ENCODE measurements at places on chromosomes 6 and 20. TPM values are rescaled to one million over a fixed set of nuclear protein-coding genes. Genes with fewer than 3 reads are reported as not detected.

TENT5A gene
- 1.7 TPM for total RNA-seq

GRCh38 chr6:24205020-24205492, 79.0 kb downstream of the NRSN1 start:
- DNase-seq, result peak; percentile 40

GHRH gene
- not detected for total RNA-seq

GRCh38 chr6:3281631-3282475, 23.1 kb downstream of the PSMG4 start:
- no peak for DNase-seq

DNA sequence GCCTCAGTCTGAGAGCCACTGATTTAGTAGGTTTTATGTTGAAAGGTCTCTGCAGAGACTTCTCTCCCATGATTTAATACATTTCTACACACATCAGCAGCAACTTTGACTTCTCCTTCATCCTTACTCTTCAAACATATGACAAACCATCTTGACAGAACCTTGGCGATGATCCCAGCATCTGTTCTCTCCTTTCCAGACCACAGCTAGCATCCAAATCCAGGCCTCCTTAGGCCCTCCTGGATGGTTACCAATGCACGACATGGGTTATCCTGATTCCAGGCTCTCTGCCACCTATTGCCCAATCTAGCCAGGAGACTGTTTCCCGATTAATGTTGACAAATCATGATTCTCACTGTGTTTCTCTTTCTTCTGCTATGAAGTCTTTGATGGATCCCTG, 16.8 kb downstream of the LAMA4 start:
- DNase-seq, result no peak

GRCh38 chr20:25750765-25751696, 54.4 kb upstream of the ZNF337 start:
- peak; percentile 66 for DNase-seq

PCIF1 gene
- 40.3 TPM for total RNA-seq

- DNase-seq, result no peak
Observed at GRCh38 chr6:85347812-85348211, 102.1 kb upstream of the NT5E start.

- peak; percentile 83 for DNase-seq
Observed at GRCh38 chr20:60057123-60057865, 99.1 kb downstream of the CDH26 start.

GABRR1 gene
- not detected for total RNA-seq

DNA sequence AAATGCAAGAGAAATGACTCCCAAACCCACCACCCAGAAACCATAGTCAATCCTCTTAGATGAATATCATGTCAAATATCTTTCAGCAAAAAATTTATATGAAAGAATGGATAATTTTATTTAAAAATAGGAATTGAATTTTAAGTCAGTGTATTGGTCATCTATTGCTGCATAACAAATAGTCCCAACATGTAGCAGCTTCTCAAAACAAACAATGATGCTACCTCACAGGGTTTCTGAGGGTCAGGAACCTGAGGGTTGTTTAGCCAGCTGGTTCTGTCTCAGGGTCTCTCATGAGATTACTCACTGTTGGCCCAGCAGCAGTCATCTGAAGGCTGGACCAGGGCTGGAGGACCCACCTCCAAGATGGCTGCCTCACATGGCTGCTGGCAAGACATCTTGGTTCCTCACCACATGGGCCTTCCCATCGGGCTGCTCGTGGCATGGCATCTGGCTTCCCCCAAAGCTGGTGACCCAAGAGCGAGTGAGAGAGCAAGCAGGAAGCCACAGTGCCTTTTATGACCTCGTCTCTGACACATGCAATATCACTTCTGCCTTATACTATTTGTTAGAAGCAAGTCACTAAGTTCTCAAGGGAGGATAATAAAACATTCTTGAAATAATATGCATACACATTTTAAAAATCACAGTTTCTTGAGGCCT, 36.3 kb downstream of the BANF2 start:
- no peak for DNase-seq

- DNase-seq, result no peak
Observed at GRCh38 chr20:59153355-59153681, 10.3 kb upstream of the ZNF831 start.

DNA sequence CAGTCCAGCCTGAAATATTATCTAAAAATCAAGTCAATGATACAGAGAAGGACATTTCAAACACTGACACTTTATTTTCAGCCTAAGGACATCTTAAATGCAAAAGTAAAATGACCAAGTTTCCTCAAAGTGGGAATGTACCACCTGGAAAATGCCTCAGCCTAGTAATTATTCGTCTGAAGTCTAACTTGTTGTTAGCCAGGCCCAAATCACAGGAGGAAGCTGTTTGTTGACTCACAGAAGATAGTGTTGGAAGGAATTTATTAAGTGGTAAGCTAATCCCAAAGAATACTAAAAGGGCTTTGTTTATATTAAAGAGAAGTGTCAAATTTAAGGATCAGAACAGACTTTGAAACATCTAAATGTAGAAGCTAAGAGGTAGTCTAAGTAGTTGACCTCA, 2.5 kb downstream of the PDE7B start:
- DNase-seq, result no peak

- no peak for DNase-seq
Observed at GRCh38 chr6:85278466-85279035, 171.3 kb upstream of the NT5E start.

GRCh38 chr20:50260479-50261221, 70.0 kb downstream of the CEBPB start:
- DNase-seq, result peak; percentile 24

DNA sequence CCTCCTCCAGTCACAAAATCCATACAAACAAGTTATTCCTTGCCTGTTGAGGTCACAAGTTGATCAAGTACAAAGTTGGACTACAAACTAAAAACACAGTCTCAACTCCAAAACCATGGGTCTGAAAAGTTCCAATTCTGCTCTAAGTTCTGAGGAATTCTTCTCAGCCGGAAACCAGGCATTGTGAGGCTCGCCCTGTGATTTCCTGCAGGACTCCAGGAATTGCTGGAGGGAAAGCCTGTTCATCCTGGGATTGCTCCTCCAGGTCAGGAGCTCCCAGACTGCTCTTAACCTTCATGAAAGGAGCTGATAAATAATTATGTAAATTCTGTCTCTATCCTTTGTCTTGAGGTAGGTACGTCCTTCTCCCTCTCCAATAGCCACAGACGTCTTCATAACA, 8.5 kb downstream of the TRAM2 start:
- no peak for DNase-seq

LINC00237 gene
- total RNA-seq, result not detected

GRCh38 chr20:46610145-46610544, 41.1 kb downstream of the SLC13A3 start:
- DNase-seq, result no peak

DNA sequence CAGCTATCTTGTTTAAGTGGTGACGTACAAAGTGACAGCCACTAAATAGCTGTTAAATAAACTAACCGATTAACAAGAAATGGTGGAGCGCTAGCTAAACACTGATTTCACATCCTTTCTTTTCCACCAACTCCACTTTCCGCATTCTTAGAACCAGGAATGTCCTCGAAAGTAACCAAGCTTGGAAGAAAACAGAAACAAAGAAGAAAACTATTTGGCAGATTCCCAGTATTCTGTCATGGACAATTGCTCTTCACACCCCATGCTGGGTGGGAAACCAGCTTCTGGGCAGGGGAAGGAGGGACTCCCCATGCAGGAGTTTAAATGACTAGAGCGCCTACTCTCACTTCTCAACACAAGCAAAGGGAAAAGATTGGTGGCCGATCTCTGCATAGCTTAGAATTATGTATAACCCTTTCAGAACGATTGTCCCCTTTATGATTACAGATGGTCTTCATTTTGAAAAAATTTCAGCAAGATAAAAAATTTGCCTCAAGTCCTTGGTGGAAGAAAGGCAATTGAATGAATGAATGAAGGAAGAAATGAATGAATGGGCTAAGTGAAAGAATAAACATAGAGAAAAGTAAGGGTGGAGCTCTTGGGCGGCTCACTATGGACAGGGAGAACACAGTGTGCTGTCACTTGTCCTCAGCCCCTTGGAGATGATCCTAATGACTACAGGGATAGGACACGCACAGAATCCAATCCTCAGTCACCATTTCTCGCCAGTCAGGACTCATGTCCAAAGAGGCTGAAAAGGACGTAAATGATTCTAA, 148.7 kb upstream of the NEDD9 start:
- no peak for DNase-seq

DNA sequence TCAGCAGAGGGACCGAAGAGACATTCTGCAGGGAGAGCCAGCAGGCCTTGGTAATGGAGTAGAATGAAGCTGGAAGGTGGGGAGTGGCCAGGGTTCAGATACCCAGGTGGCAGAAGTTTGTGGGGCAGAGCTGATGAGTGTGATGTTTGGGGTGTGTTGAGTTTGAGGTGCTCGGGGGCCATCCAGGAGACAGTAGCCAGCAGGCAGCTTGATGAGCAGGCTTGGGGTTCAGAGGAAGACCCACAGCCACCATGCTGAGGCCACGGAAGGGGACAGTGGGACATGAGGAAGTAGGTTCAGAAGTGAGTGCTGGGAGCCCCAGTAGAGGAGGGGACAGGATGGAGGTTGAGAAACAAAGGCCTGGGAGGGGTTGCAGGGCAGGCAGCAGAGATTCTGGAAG, 11.1 kb upstream of the FOXS1 start:
- no peak for DNase-seq

GRCh38 chr6:164099269-164099865, 684.8 kb downstream of the QKI start:
- DNase-seq, result no peak

- DNase-seq, result no peak
Observed at GRCh38 chr6:119521251-119521650, 171.7 kb upstream of the MAN1A1 start.

DNA sequence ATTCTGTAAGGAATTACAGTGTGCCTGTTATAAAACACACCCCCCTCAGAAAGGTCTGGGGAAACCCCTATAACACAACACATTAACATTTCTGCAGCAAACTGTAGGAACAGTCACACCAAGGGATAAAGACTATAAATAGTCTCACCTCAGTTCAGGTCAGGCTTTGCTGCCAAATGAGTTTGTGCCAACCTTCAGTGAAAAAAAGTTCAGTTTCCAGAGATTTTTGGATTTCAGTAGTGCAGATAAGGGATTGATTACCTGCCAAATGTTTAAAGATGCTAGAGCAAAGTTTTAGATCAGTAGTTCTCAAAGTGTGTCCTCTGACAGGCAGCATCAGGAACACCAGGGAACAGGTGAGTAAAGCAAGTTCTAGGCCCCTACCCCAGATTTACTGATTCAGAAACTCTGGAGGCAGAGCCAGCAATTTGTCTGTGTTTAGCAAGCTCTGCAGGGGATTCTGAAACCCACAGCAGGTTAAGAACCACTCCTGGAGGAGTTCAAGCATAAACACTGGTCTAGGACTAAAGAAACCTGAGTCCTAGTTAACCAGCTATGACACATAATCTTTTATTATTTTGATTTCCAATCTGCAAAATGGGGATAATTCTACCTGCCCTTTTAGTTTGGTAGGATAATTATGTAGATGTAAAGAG, 111.0 kb downstream of the RCAN2 start:
- no peak for DNase-seq

GRCh38 chr6:170089963-170090362, 200.9 kb downstream of the DLL1 start:
- no peak for DNase-seq

EYS gene
- total RNA-seq, result not detected

Data from activated CD8-positive, alpha-beta T cell treated with anti-CD3 and anti-CD28 coated beads, Interleukin-2, amount 10 ng/mL, durations not matched to agents 7 days and 5 days (primary cell).